ENCODE measurements at places on chromosomes 13 and 19.

DNA sequence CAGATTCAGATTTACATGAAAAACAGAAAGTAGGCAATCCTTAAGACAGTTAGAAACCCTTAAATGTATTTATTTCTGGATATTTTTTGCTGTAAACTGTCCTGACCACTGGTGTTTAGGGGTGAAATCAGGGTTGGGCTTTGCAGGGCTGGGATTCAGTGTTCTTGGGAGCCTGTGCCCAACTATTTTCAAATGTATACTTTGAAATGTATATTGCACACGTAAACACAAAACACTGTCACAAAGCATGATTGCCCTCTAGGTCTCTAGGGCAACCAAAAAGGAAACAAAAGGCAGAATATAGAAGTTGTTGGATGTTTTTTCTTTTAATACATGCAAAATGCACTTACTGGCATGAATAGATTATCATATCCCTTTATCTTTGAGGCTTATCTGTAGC is 1185.4 kb downstream of the DIAPH3 start:
- no peak for DNase-seq

DNA sequence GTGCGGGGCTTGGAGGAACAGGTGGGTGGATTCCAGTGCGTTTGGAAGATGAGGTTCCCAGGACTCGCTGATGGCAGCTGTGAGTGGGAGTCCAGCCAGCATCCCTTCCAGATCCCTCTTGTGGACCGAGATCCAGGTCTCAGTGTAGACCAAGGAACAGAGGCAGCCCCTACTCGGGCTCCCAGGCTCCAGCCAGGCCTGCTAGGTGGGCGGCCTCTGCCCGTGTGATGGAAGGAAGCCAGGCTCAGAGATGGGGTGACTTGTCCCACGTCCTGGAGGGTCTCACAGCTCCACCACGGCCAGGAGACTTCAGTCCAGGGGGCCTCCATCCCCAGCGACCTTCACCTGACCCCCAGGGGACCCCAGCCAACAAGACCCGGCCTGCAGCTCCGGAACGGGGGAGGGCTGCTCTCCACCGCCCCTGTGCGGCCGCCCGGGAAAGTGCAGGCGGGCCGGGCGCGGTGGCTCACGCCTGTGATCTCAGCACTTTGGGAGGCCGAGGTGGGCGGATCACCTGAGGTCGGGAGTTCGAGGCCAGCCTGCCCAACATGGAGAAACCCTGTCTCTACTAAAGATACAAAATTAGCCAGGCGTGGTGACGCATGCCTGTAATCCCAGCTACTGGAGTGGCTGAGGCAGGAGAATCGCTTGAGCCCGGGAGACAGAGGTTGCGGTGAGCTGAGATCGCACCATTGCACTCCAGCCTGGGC is 729 bp upstream of the MADCAM1 start:
- no peak for DNase-seq

DNA sequence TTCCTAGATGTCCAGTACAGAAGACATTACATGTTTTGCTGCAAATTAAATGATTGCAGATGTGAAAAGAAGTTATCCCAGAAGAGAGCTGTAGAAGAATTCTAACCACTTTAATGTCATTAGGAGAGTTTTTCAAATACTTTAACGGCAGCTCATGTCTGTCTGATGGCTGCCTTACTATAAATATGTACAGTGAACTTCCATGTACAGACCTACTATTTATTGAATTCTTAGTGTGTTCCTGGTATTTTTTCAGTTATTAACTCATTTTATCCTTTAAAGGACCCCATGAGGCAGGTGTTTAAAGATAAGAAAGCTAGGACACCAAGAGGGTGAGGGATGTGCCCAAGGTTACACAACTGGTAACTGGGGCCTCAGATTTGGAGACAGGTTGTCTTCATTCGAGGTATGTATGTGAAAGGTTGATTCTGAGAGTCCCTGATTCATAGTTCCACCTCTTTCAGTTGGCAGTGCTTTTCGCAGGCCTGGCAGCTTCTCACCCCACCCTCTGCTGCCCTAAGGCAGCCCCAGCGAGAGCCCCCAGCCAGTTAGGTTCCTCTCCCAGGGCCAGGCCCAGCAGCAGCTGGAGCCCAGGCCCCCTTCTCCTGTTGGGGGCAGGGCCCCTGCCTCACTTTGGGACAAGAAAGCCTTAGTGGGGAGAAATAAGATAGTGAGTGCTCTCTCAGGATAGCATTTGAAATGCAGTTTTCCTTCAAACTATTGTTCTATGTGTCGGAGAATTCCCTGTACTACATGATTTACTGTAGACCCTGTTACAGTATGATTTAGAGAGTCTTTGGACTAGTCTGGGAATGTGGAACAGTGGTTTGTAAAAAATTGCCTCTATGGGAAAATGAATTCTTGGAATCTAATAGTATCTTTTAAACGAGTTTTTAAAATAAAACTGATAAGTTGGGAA is 67.7 kb upstream of the TEX29 start:
- no peak for DNase-seq

DNA sequence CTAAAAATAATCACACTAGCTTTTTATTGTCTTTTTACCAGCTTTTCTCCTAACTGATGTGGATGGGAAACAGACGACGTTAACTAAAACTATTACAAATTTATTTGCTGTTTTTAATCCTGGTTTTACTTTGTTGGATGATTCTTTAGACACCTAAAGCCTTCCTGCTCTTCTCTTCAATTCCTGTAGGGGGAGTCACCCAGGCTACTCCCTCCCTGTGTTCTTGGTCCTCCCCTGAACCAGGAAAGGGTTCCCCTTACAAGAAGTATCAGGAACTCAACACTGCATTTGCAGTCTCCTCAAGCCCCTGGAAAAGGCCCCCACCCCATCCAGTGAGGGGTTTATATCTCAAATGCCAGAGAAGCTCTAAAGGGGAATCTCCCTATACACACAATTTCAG is 206.1 kb downstream of the SUCLA2 start:
- DNase-seq = no peak

GRCh38 chr19:20661150-20661819 is at the start of gene ZNF626:
Gene ZNF626 (minus strand): TSS chr19:20661571. CDS start chr19:20661446, 125 bp downstream.
- DNase-seq = peak; percentile 70

- no peak for DNase-seq
Observed at GRCh38 chr19:48656840-48657474, 11.0 kb upstream of the CA11 start.

GRCh38 chr19:7521551-7522071 is 813 bp upstream of the MCOLN1 start:
- no peak for DNase-seq

- DNase-seq = no peak
Observed at GRCh38 chr19:51513968-51514367, 12.4 kb upstream of the SIGLEC12 start.

GRCh38 chr19:54433697-54434096 is 15.3 kb upstream of the LENG8 start:
- DNase-seq = no peak

GRCh38 chr13:19818223-19818842 is 35.6 kb upstream of the PSPC1 start:
- peak; percentile 9 for DNase-seq

GRCh38 chr19:2096480-2097202 is at the start of gene IZUMO4:
Gene IZUMO4 (plus strand): TSS chr19:2096915. CDS start chr19:2096946, 31 bp downstream.
- DNase-seq = peak; percentile 100

- no peak for DNase-seq
Observed at GRCh38 chr19:12866416-12867119, 14.7 kb downstream of the DNASE2 start.

- DNase-seq = no peak
Observed at GRCh38 chr13:52599037-52599847, 43.0 kb upstream of the HNRNPA1L2 start.

DNA sequence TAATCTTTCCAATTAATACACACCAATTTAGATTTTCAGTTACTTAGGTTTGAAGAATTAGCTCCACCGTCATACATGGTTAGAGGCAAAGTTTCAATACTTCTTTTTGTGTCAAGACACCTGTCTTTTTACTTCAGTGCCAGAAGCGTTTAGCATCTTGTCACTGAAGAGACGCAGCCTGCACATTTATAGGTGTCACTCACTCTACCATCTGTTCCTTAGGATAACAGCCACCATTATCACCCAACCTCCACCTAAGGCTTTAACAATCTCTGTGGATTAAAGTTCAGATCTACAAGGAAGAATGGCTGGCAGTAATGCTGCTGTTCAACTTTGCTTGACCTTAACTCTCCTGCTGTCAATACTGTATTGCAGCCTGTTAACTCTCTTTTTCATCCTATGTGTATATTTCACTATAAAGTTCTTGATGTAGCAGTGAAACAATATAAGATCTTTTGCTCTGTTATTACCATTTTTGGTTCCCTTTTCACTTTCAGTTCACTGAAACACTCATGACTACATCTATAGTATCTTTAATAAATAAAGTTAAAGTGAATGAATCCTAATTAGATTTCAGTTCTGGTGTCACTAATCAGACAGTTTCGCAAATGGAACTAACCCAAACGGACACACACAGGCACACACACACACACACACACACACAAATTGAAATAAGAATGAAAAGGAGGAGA is 435.6 kb downstream of the PCDH9 start:
- DNase-seq = no peak

DNA sequence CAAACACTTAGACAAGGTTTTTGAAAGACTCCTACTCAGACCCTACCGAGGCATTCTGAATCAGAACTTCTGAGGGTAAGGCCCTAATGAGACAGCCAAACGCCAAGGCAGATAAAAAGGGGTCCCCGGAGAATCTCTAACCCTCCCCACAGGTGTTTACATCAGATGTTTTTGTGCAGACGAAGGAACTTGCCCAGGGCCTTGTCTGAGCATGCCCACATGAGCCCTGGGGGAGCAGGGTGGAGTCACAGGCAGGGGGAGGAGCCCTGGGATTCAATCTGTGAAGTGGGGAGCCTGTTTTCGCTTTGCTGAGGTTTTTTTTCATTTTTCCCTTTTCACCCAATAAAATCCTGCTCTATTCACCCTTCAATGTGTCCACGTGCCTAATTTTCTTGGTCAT is 61.6 kb upstream of the MED4 start:
- DNase-seq = peak; percentile 21

GRCh38 chr13:98089246-98089645 is 53.6 kb upstream of the FARP1 start:
- DNase-seq = no peak

GRCh38 chr13:27151798-27152599 is 19.6 kb downstream of the USP12 start:
- no peak for DNase-seq

Data from stimulated activated CD4-positive, alpha-beta T cell treated with anti-CD3 and anti-CD28 coated beads, TNF-alpha, amount 100 ng/mL, for 4 hours (primary cell).